Tongue (tissue), 3 donors: ENCODE measurements at places on chromosomes 4 and X. TPM values are rescaled to one million over a fixed set of nuclear protein-coding genes. Genes with fewer than 3 reads are reported as not detected.

Gene BMP2K
- total RNA-seq = 50.9 TPM

Gene JAKMIP1
- not detected for total RNA-seq

Gene GASK1B
- 119 TPM for total RNA-seq

Gene FAM241A
- 2.1 TPM for total RNA-seq

Gene GPR119
- total RNA-seq = not detected

Gene CCKAR
- 14.9 TPM for total RNA-seq

Gene FRMD7
- total RNA-seq = 0.82 TPM

Gene TMSB4X
- total RNA-seq = 804 TPM

Gene ZBTB49
- total RNA-seq = 9.7 TPM

Gene HPSE
- total RNA-seq = 1.0 TPM

Gene PABPC5
- total RNA-seq = 10.7 TPM

Gene STATH
- total RNA-seq = 68.2 TPM

Gene MMRN1
- 27.6 TPM for total RNA-seq

Gene NAP1L2
- 1.8 TPM for total RNA-seq

Gene TMEM184C
- total RNA-seq = 37.7 TPM

Gene FAM47C
- total RNA-seq = not detected

Gene CXCL3
- total RNA-seq = 1.4 TPM

Gene GJB1
- total RNA-seq = 0.41 TPM

Gene SRPX
- 85.9 TPM for total RNA-seq

Gene CABS1
- total RNA-seq = not detected

Gene ATP6AP1
- 81.8 TPM for total RNA-seq

Gene MAGEB17
- not detected for total RNA-seq

Gene PLRG1
- 55.5 TPM for total RNA-seq

Gene MAGEB2
- not detected for total RNA-seq

Gene H2AZ1
- 124 TPM for total RNA-seq

Gene SORBS2
- 49.2 TPM for total RNA-seq

Gene XAGE1A
- not detected for total RNA-seq

Gene MAP7D2
- total RNA-seq = 0.72 TPM

Gene ARR3
- not detected for total RNA-seq

Gene CDS1
- 4.5 TPM for total RNA-seq

Gene SATL1
- total RNA-seq = 0.10 TPM

Gene KLHL8
- 22.5 TPM for total RNA-seq

Gene ERCC6L
- total RNA-seq = 4.0 TPM

Gene SLC6A8
- 26.9 TPM for total RNA-seq
